Naive thymus-derived CD4-positive, alpha-beta T cell (primary cell): ENCODE measurements at places on chromosomes 7 and 10.

DNA sequence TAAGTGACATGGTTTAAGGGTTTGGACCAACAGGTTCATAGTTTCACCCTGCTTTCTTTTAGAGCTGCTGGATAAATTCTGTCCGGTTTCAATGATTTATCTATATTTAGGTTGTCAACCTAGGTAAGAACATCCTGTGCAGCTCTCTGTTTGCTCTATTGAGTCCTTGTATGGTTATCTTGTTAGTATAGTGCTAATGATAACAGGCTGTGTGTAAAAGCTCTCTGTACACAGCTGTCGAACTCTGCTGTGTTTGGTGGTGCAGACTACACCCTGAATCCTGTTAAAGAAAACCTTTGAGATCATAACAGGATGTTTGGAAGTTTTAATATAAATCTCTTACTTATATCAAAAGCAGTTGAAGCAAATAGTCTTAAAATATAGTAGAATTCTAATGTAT lies 219.2 kb downstream of the SDK1 start:
- DNase-seq = no peak

DNA sequence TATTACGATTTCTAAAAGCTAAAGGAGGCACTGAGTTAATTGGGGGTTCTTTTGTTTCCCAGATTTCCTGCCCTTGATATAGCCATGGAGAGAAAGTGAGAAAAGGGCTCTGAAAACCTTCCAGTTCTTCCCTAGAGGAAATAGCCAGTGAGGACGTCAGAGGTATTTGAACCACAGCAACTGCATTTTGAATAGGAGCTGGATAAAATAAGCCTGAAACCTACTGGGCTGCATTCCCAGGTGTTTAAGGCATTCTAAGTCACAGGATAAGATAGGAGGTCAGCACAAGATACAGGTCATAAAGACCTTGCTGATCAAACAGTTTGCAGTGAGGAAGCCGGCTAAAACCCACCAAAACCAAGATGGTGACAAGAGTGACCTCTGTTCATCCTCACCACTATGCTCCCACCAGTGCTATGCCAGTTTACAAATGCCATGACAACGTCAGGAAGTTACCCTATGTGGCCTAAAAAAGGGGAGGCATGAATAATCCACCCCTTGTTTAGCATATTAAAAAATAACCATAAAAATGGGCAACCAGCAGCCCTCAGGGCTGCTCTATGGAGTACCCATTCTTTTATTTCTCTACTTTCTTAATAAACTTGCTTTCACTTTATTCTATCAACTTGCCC lies 85.1 kb upstream of the FRMD4A start:
- DNase-seq = no peak

GRCh38 chr7:131076032-131076431 lies 251.6 kb upstream of the MKLN1 start:
- no peak for DNase-seq

GRCh38 chr7:107043921-107044346 lies 571 bp upstream of the PRKAR2B start:
- DNase-seq = no peak

DNA sequence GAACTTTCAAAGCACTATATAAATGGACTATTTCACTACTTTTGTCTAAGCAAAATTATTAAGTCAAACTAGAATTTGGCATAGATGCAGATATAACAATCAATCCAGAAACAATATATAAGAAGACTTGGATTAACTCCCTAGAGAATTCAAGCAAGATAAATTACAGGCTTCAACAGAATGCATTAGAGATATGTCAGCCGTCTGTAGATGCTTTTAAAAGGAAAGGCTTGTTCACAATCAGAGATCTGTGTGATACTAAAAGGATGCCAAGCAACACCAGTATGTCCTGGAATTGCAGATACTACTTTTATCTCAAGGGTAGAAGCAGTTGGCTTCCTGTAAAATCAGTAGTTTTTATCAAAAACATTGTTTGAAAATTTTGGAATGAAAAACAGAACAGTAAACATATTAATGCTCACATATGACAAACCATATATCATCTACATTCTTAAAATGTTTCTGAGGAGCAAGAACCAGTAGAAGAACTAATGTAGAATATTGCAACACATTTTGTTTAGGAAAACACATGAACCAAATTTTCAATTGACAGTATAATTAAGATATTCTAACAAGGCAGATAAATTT lies 947.9 kb upstream of the LRRN3 start:
- no peak for DNase-seq

GRCh38 chr10:43461950-43462349 lies 25.0 kb downstream of the ZNF487 start:
- peak; percentile 62 for DNase-seq

DNA sequence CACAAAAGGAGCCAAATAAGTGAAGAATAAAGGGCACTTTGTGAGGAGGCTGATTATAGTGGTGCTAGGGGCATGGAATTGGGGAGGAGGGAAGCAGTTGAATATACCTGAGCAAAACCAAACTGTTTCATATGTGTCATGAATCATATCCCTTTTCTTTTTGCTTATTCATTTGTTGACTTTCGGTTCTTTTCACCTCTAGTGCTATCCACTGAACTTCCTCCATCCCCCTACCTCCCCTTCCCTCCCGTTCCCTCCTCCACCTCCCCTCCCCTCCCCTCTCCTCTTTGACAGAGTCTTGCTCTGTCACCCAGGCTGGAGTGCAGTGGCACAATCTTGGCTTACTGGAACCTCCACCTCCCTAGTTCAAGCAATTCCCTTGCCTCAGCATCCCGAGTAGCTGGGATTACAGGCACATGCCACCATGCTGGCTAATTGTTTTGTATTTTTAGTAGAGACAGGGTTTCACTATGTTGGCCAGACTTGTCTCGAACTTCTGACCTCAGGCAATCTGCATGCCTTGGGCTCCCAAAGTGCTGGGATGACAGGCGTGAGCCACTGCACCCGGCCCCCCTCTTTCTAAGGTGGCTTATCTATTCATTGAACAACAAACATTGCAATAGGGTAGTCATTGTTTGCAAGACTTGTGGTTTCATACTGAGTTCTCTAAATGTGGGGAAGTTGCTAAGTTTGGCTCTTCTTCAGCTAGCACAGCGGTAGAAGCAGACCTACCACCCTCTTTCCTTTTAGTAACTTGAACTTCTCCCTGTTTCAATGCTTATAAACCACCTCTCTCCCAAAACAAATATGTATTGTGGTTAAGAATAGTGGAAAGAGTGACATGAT lies 150.4 kb upstream of the PRPS1L1 start:
- DNase-seq = peak; percentile 21

- DNase-seq = no peak
Observed at GRCh38 chr10:81708929-81709328, 166.1 kb upstream of the NRG3 start.

DNA sequence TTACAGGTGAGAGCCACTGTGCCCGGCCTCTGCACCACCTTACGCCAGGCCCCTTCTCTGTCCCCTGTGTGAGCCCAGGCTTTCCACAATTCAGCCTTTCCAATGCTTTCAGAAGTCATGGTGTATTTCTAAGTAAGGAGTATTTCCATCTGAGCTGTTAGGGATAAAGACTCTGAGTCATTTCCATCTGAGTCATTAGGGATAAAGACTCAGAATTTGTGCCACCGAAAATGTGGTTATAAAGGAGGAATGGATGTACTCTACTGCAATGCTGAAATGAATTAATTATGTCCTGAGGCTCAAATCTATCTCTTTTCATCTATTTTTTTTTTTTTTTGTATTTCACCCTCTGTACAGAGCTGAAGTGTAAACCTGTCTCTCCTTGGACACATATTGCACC lies 84.0 kb downstream of the GATA3 start:
- DNase-seq = no peak

DNA sequence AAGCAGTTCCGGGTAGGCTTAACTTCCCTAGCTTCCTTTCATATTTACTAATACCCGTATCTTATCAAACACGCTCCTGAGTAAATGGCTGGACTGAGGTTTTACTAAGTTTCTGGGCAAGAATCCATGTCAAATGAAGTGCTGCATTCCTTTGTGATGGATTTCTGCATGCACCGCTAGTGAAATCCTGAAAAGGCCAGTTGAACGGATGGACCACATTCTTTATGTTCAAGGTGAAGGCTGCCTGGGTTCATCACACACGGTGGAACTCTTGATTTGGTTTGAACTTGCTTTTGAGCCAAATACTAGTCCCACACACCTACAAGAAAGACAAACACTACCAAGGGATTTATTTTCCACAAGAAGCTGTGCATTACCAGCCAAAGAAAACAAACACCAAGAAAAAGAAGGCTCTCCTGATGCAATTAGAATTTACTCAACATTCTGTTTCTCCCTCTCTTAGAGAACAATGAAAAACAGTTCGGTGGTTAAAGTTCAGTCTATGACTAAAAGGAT lies 255.0 kb upstream of the SEMA3C start:
- DNase-seq = no peak
